Spleen (tissue), 13 donors: ENCODE measurements at places on chromosomes 1 and 21. TPM values are rescaled to one million over a fixed set of nuclear protein-coding genes. Genes with fewer than 3 reads are reported as not detected.
A peak's percentile ranks its signal among the peaks of the same experiment; 100 is the strongest.

- H3K36me3 ChIP-seq: no peaks in the 10 kb centered on the region
- H3K4me3 ChIP-seq: no peak overlapping the region
- peaks cover 27% of the 10 kb centered on the region for H3K4me1 ChIP-seq
- no peaks in the 10 kb centered on the region for H3K27me3 ChIP-seq
- DNase-seq: peak; percentile 91
Measured at GRCh38 chr1:183604038-183604808, 14.0 kb upstream of the NCF2 start.

GRCh38 chr1:27445177-27445936, 44.6 kb downstream of the WASF2 start:
- no peak overlapping the region for H3K4me3 ChIP-seq
- DNase-seq: no peak
- no peak overlapping the region for H3K27ac ChIP-seq
- peaks cover 76% of the 10 kb centered on the region for H3K4me1 ChIP-seq

- no peak for DNase-seq
- H3K4me3 ChIP-seq: peak overlapping the region; percentile 85
- peaks cover 41% of the 10 kb centered on the region for H3K4me1 ChIP-seq
Measured at GRCh38 chr21:14383596-14384180, 742 bp upstream of the HSPA13 start.

DNA sequence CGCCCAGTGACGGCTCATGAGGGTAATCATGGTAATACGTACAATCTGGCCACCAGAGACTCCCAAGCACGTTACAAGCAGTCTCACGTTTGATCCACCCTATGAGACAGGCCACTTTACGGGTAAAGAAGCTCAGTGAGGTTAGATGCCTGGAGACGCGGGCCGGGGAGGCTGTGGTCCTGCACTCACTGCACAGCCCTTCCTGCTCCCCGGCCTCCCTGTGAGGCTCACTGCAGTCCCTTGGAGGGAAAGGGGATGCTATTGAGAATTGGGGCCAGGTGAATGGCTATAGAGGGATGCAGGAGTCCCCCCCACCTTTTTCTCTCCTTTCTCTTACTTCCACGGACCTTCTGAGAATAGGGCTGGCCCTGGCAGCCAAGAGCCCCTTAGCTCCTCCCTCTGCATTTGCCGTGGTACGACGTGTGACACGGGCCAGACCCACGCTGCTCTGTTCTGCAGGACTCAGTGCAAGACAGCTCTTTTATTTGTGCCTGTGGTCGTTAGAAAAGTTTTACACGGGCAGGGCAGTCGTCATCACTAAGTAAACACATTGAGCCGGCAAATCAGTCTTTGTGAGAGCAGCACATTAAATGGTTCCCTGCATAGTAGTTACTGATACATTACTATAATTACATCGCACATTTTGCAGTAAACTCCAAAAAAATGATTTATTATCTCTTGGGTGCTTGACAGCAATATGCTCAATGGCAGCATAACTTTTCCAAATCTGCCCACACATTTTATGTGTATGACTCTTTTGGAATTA, 18.8 kb downstream of the KIF26B start:
- peaks cover 16% of the 10 kb centered on the region for H3K27me3 ChIP-seq
- no peak overlapping the region for H3K4me3 ChIP-seq
- no peak overlapping the region for H3K27ac ChIP-seq
- no peaks in the 10 kb centered on the region for H3K36me3 ChIP-seq

DNA sequence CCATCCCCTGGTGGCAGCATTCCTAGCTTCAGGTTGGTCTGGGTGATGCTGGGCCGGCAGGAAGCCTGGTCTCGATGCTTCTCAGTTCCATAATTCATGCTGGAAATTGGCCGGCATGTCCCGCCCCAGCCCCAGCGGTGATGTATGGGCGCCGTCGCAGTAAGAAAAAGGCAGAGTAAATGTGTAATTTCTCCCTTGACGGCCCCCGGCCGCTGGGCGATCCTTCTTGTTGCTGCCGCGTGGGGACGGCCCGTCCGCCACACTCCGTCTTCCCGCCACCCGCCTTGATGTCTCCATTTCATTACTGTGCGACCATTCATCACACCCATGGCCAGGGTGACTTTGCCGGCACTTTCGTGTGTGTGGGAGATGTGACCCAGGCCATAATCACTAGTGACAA, 8.5 kb downstream of the DMAP1 start:
- H3K27ac ChIP-seq: no peak overlapping the region
- H3K27me3 ChIP-seq: no peaks in the 10 kb centered on the region
- peaks cover 59% of the 10 kb centered on the region for H3K36me3 ChIP-seq
- peaks cover 19% of the 10 kb centered on the region for H3K4me1 ChIP-seq

DNA sequence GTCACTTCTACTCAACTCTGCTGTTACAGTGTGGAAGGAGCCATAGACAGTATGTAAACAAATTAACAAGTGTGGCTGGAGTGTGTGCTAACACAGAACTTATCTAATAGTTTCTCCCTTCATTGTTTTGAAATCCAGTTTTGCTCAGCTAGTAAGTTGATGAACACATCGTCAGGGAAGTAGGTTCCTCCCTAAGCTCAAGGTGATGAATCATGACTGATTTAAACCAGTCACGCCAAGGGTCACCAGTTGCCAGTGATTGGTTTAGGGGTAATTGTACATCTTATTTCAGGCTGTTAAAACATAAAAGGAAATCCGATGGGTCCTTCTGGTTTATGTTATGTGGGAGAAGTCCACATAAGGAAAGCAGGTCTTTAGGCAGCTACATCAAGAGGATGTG, 97.0 kb upstream of the CHODL start:
- peaks cover 1% of the 10 kb centered on the region for H3K4me1 ChIP-seq
- no peak for DNase-seq
- no peak overlapping the region for H3K27ac ChIP-seq
- H3K4me3 ChIP-seq: no peak overlapping the region

- H3K27me3 ChIP-seq: no peaks in the 10 kb centered on the region
- DNase-seq: no peak
- H3K36me3 ChIP-seq: no peaks in the 10 kb centered on the region
- peaks cover 20% of the 10 kb centered on the region for H3K4me1 ChIP-seq
- H3K4me3 ChIP-seq: no peak overlapping the region
Measured at GRCh38 chr1:157028674-157029073, 16.9 kb downstream of the ARHGEF11 start.

DNA sequence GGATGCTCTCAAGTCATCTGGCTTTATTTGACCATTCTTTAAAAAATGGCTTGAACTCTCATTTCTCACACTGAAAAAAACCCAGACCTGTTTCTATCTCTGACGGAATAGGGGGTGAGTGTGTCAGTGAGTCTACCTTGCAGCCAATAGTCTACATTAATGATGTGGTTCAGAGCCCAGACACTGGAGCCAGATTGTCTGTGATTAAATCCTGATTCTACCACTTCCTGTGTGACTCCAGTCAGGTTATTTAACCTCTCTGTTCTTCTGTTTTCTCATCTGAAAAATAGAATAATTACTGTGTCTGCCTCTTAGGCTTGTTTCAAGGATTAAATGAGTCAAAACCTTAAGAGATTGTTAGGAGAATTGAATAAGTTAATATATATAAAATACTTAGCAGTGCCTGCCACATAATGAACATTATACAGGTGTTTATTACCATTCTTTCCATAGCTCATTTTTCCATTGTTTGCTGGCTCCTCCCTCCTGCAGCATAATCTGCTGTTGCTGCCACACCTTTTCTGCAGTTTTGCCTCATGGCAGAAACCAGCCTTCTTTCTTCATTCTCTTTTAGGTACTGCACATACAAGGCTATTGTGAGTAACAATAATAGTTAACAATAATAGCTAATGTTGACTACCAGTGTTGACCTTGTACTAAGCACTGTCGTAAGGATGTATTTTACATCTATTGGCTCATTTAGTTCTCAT, 157.6 kb upstream of the IVNS1ABP start:
- H3K4me1 ChIP-seq: peaks cover 7% of the 10 kb centered on the region
- no peak overlapping the region for H3K27ac ChIP-seq
- H3K4me3 ChIP-seq: no peak overlapping the region
- no peaks in the 10 kb centered on the region for H3K36me3 ChIP-seq
- no peak for DNase-seq
- no peaks in the 10 kb centered on the region for H3K27me3 ChIP-seq

GRCh38 chr1:12159816-12160215, 7.0 kb upstream of the TNFRSF1B start:
- H3K36me3 ChIP-seq: no peaks in the 10 kb centered on the region
- no peak overlapping the region for H3K4me3 ChIP-seq
- no peaks in the 10 kb centered on the region for H3K27me3 ChIP-seq
- H3K27ac ChIP-seq: peak overlapping the region; percentile 89

DNA sequence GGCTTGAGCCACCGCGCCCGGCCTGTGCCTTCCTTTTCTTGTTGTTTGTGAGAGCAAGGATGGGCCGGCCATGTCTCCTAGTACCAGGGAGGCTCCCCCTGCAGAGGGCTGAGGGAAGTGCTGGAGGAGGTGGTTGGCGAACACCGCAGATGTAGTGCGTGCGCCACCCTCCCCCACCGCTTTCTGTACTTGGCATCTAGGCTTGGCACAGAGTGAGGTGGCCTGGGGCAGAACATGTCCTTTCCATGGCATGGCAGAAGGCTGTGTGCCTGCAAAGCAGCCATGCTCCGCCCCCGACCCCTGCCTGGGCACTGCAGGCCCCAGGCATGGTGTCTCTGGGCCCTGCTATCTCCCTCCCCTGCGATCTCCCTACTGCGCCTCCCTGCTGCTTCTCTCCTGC, 30.7 kb downstream of the ALPL start:
- H3K36me3 ChIP-seq: no peaks in the 10 kb centered on the region
- no peak for DNase-seq
- no peak overlapping the region for H3K4me3 ChIP-seq
- H3K27ac ChIP-seq: peak overlapping the region; percentile 14
- H3K4me1 ChIP-seq: peaks cover 86% of the 10 kb centered on the region

DNA sequence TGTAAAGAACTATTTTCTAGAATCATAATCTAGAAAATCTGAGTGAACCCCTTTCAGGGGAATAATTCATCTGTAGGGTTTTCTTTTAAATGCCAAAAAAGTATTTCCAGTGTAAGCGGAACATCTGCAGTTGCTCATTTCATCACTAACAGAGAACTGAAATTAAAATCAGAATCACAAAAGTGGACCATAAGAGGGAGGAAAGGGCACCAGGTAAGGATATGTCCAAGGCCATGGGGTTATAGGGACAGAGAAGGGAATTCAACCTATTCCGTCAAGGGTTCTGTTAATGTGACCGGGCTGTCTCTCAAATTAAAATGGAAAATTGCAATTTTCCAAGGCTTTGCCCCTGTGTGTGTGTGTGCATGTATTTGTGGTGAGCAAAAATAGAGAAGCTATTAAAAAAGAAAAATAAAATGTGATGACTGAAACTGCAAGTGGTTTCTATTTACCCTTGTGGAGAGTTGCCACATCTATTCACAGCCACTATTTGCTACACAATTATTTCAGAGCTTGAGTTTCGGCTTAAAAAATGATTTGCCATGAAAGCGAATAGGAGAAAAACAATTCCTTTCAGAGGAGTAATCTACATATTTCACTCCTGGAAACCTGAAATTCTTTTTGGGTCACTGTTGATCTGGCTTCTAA, 53.1 kb downstream of the APP start:
- H3K4me1 ChIP-seq: peaks cover 4% of the 10 kb centered on the region
- no peak overlapping the region for H3K4me3 ChIP-seq

GRCh38 chr1:119747451-119747850, 21.3 kb downstream of the HMGCS2 start:
- H3K4me1 ChIP-seq: no peaks in the 10 kb centered on the region
- no peaks in the 10 kb centered on the region for H3K27me3 ChIP-seq
- no peak overlapping the region for H3K27ac ChIP-seq
- DNase-seq: no peak

GRCh38 chr1:39086386-39086785, 60.2 kb downstream of the NDUFS5 start:
- no peak overlapping the region for H3K4me3 ChIP-seq
- H3K4me1 ChIP-seq: no peaks in the 10 kb centered on the region
- peaks cover 31% of the 10 kb centered on the region for H3K27me3 ChIP-seq
- no peak for DNase-seq
- H3K27ac ChIP-seq: no peak overlapping the region
- no peaks in the 10 kb centered on the region for H3K36me3 ChIP-seq

DNA sequence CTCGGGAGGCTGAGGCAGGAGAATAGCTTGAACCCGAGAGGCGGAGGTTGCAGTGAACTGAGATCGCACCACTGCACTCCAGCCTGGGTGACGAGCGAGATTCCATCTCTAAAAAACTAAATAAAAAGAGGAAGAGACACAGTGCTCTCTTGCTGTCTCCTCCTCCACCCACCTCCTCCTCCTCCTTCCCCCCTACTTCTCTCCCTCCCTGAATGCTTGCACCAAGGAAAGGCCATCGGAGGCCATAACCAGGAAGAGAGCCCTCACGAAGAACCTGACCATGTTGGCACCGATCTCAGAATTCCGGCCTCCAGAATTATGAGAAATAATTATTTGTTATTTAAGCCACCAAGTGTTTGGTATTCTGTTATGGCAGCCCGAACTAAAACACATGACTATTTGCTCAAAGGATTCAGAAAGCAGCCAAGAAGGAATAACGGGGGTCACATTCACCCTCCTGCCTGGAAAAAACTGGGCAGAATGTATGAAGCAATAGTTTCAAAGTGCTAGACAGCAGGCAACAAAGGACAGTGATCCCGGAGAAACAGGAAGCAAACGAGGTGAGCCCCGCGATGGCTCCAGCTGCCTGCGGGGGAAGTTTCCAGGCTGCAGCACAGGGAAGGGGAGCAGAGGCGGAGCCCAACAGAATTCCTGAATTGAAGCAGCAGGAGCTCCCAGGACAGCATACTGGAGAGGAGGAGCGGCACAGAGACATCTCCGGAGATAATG, 35.8 kb downstream of the LDLRAD1 start:
- no peaks in the 10 kb centered on the region for H3K27me3 ChIP-seq
- H3K4me1 ChIP-seq: no peaks in the 10 kb centered on the region
- no peak for DNase-seq

DNA sequence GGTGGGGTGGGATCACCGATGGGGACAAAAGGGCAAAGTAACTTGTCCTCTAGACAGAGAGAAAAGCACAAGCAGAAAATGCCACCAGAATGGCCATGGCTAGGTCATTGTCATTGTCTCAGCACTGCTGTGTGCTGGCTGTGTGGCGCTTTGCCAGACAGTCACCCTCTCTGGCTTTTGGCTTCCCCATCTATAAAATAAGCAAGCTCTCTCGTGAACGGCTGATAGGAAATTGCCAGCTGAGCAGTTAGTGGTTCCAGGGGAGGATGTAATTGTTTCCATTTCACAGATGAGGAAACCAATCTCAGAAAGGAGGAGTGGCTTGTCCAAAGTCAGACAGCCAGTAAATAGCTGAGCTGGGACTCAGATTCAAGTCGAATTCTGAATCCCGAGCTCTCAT, 32.5 kb downstream of the PADI2 start:
- H3K4me1 ChIP-seq: peaks cover 3% of the 10 kb centered on the region
- DNase-seq: no peak

- H3K36me3 ChIP-seq: no peaks in the 10 kb centered on the region
- H3K27ac ChIP-seq: no peak overlapping the region
- H3K4me1 ChIP-seq: no peaks in the 10 kb centered on the region
- H3K4me3 ChIP-seq: no peak overlapping the region
- DNase-seq: no peak
Measured at GRCh38 chr1:52296345-52296744, 69.7 kb downstream of the CC2D1B start.

Gene STYXL2
- total RNA-seq: not detected

Gene KRTAP13-2
- not detected for total RNA-seq

Gene PDE4B
- total RNA-seq: 55.3 TPM

Gene CD1B
- not detected for total RNA-seq

Gene CNKSR1
- total RNA-seq: 4.6 TPM

Gene SPRR2A
- not detected for total RNA-seq

Gene UBXN11
- 60.3 TPM for total RNA-seq

Gene S100A7
- not detected for total RNA-seq

Gene PRELP
- 25.6 TPM for total RNA-seq
